Suppressor macrophage (primary cell): ENCODE measurements at places on chromosomes 5 and 9.

DNA sequence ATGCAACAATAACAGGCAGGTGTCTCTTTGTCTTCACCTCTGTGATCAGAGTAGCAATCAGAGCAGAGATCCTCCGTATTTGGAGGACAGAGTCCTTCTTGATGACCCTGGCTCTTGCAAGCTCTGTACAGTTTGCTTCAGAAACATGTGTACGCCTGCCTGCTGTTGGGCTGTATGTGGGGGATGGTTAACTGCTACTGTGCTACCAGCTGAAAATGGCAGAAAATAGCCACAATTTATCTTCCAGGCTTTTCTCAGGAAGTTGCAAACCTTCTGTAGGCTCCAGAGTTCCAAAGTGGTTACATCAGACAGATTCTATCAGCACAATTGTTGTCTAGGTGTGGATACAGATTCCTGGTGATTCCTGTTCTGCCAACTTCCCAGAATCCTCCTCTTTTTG lies 35.5 kb downstream of the DDX46 start:
- DNase-seq = no peak

- DNase-seq = no peak
These were observed 19.5 kb downstream of the PHF2 start for GRCh38 chr9:93595861-93596365.

DNA sequence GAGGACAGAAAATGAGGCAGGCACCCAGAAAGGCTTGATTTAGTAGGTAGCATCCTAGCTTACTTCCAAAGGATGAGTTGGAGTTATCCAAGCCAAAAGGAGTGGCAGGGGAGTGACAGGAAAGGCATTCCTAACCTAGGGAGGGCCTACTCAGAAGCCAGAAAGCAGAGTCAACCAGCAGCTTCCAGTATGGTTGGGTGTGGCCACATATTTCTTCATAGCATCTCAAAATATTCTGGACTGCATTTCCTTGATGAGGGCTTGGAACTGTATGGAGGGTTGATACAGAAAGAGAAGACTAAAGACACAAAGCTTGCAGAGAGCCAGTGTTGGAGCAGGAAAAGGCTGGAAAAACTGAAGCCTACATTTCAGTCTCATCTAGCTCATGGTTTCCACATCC lies 656.8 kb upstream of the DMAC1 start:
- no peak for DNase-seq

- DNase-seq = no peak
These were observed 39.2 kb downstream of the GPR107 start for GRCh38 chr9:130092910-130093309.

GRCh38 chr9:136437430-136437829 lies 2.2 kb downstream of the INPP5E start:
- no peak for DNase-seq

GRCh38 chr5:109714592-109714991 lies 24.9 kb downstream of the MAN2A1 start:
- DNase-seq = no peak

GRCh38 chr9:69030851-69031645 lies 4.5 kb upstream of the FXN start:
- peak; percentile 18 for DNase-seq

DNA sequence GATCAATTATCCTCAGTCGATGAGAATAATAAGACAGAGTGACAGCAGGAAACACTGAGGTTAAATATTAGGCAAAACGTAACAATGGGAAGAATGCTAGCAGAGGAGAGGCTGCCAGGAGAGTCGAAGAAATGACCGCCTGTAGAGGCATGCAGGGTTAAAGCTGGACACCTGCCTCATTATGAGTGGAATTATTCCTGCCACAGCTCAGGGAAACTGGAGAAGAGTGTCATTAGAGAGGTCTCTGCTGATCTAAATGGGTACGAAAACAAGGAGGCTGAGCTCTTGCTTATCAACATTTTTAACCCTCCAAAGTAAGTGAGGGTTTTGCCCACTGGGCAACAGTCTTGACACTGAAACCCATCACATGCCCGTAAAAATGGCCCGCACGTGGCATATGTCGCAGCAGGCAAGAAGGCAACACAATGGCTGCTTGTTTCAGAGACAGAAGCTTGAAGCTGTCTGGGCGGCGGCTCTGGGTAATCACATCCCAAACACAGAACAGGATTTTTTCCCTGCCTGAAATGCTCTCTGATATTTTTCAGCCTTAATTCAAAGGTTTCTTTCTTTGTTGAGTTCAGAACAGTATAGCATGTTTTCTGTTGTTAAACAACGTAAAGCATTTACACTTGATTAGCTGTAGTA lies 118.7 kb downstream of the MED27 start:
- DNase-seq = no peak

- no peak for DNase-seq
These were observed 19.9 kb upstream of the UBAC1 start for GRCh38 chr9:135980926-135981630.

DNA sequence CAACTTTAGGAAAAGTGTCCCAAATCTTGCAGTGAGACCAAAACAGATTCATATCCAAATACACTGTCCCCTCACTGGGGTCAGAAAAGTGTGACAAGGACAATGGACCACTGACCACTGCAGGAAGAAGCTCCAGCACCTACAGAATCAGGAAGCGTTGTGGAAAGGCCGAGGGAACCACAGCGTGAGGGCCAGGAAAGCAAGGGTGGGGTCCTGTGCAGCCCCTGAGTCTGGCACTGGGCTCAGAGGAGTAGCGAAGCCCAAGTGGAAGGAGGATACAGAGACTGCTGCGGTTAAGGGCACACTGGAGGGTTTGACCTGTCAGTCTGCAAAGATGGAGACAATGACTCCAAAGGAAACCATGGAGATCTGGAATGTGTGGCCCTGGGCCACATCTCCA lies 36.9 kb downstream of the C5orf15 start:
- DNase-seq = no peak

DNA sequence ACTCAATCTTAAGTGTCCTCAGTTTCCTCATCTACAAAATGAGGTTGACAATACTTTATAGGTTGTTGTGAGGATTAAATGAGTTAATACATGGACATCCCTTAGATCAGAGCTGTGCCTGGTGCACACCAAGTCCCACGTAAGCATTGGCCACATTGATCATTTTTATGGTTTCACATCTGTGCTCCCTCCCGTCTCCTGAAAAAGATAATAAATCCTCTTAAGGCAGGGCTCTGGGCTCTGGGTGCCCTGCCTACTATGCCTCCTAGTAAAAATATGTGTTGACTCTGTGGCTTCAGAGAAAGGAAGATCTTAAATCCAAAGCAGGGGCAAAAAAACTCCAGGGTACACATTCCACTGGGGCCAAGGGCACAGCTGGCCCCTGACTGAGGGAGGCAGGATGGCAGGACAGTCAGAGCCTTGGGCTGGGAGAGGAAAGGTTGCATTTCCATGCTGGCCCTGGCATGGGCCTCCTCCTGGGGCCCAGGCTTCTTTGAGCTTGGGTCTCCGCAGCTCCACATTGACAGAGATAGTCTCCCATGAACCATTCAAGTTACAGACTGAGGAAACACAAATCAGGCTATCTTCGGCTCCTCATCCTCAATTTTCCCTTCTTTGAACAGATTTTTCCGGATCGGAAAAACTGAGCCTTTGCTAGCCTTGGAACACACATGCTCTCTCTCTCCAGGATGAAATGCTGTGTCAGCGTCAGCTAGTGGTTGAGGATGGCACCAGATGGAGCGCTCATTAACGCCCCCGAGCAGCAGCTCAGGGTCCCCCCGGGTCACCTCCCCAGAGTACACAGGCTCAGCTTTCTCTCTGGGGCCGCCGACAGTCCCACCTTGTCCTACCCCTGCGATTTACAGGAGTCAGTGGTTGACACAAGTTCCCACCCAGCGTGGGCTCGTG lies 22.4 kb upstream of the KIF12 start:
- DNase-seq = no peak

DNA sequence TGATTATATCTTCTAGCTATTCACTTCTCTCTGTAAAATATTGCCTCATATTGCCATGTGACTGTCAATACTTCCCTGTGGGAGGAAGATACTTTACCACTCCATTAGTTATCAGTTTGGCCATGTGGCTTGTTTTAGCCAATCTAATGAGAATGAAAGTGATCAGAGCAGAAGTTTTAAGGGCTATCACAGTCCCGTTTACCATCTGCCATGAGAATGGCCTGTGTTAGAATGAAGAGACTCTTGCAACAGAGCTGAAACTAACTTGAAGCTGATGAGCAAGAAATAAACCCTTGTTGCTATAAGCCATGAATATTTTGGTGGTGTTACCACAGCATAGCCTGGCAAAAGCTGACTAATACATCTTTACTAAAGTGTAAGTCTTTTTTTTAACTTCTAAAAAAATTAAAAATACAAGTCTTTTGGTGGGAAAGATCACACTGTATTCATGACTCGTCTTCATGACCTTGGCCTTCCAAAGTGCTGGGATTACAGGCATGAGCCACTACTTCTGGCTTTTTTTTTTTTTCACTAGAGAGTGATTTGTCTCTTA lies 68.0 kb upstream of the CTNNA1 start:
- DNase-seq = peak; percentile 60

DNA sequence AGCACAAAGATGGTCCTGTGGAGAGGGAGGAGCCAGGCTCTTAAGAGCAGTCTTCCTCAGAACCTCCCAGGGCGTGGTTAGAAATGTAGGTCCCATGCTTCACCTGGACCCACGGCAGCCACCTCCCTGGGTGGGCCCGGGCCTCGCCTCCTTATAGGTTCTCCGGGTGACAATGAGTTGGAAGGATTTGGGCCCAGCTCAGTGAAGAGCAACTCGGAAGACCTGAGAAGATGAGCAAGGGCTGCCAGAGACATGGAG lies 26.3 kb upstream of the NDST1 start:
- peak; percentile 1 for DNase-seq

- no peak for DNase-seq
These were observed 153.1 kb upstream of the OTULINL start for GRCh38 chr5:14428302-14429081.

- no peak for DNase-seq
These were observed 401.9 kb downstream of the ZSWIM6 start for GRCh38 chr5:61734001-61734400.

DNA sequence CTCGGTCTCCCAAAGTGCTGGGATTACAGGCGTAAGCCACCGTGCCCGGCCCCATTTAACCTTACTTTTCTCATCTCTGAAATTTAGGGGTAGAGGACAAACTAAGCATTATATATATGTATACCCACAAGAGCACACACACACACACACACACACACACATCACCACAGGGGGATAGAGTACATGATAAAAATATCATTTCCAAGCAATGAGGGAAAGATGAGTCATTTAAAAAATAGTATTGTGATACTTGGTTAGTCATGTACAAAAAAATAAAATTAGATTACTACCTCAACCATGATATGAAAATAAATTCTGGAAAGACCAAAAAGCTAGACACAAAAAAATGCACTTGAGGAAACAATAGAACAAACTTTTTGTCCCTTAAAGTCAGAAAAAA lies 67.2 kb downstream of the CDH18 start:
- DNase-seq = no peak

DNA sequence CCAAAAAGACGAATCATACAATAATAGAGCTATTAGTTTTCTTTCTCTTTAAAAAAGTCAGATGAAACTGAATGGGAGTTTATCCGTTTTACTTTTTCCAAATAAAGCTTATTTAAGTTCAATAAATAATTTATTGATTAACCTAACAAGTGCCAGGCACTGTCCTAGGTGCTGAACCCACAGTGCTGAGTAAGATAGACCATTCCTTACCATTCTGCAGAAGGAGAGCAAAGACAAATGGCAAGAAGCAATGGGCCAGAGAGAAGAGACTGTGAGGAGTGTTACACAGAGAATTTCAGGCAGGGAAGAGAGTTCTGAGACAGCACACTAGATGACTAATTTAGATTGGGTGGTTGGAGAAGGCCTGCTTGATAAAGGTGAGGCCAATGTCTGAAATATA lies 127.2 kb downstream of the AUH start:
- peak; percentile 12 for DNase-seq

DNA sequence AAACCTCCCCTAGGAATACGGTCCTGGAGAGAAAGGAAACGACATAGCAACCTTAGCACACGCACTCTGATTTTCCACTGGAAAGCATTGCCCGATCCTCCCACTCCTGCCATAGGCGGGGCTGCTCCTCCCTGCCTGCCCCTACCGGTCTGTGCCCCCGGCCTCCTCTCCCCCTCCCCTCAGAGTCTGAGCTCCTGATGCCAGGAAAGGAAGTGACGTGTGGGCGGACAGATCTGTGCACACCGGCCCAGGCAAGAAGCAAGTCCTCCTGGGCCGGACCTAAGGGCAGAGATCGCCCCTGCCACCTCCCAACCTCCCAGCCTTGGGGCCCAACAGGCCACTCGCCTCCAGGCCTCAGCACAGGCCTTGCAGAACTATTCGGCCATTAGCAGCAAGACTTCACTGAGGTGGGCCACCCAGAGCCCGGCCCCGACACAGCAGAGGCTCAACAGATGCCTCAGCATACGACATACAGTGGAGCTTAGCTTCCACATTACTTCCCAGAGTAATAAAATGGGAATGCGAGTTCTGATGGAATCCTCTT lies 7.2 kb downstream of the NINJ1 start:
- DNase-seq = peak; percentile 51

DNA sequence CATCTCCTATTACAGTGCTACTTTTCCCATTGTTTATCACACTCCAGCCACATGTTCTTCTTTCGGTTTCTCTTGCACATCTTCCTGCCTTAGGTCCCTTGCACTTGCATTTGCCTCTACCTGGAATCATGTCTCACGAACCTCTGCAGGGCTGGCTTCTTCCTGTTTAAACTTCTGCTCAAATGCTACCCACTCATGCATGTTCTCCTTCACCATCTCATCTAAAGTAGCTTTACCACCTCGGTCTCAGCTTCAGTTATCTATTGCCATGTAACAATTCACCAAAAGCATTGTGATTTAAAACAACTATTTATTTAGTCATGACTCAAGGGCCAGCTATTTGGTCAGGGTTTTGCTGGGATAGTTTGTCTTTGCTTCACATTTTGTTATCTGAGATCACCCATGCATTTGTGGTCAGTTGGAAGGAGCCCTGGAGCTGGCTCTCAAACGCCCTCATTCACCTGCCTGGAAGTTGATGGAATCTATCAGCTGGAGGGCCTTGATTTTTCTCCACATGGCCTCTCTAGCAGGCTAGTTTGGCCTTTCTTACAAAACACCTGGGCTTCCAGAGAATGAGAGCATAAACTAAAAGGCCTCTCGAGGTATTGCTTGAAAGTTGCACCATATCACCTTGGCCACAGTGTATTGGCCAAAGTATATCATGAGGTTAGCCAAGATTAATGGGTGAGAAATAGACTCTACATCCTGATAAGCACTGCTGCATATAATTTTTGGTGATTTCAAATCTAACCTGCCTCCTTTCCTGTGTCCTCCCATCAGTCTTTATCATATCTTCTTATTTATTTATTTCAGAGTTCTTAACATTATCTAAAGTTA lies 21.4 kb downstream of the SPINK1 start:
- no peak for DNase-seq
